Brain microvascular endothelial cell (primary cell): ENCODE measurements at places on chromosomes 11 and 22.

GRCh38 chr22:47113853-47114415 lies 351.5 kb downstream of the TBC1D22A start:
- DNase-seq, result no peak

DNA sequence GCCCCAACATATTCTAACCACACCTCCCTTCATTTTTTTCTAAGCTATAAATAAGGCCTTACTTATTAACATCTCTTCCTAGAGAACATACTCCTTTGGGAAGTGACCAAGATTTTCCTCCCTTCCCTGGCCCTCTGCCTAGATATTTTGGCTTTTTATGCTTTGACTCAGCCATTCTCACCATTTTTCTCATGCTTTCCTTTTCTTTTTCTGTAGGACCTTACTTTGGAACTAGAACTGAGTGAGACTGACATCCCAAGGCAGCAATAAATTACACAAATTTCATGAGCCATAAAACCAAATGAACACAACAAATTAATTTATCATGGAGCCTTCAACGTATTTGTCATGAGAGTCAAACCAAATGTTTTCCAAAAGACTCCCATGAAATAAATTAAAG lies 142.7 kb upstream of the CTSC start:
- peak; percentile 83 for DNase-seq

GRCh38 chr11:62921201-62921572 lies at the start of gene CHRM1:
CHRM1 (minus strand) TSS chr11:62921363; CDS start chr11:62911100, 10,263 bp downstream.
- DNase-seq, result no peak

DNA sequence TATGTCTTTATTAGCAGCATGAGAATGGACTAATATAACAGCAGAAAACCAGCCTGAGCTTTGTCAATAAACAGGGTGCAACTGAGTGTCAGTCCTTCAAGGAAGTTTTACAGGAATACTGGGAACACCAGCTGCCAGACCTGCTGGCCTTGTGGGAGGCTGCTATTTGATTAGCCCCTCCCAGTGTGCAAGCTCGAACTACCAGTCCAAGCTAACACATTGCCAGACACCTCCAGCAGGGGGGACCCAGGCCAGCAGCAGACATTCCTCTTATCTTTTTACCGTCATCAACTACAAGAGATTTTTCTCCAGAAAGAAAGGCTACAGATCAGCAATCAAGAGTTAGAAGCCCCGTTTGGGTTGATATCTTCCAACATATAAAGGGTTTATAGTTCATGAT lies 942.8 kb upstream of the TENM4 start:
- DNase-seq, result no peak

GRCh38 chr22:36356708-36357624 lies 30.8 kb downstream of the MYH9 start:
- DNase-seq, result no peak

DNA sequence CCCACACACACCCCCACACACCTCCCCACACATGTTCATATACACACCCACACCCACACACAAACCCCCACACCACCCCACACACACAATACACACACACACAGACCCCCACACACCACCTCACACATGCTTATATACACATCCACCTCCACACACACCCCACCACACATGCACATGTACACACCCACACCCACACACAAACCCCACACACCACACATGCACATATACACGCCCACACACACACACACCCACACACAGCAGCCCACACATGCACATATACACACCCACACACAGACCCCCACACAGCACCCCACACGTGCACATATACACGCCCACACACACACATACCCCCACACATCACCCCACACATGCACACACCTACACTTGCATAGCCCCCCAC lies 29.1 kb downstream of the KCNC1 start:
- no peak for DNase-seq

- DNase-seq, result peak; percentile 64
Measured at GRCh38 chr11:100709233-100709957, 22.3 kb downstream of the ARHGAP42 start.

DNA sequence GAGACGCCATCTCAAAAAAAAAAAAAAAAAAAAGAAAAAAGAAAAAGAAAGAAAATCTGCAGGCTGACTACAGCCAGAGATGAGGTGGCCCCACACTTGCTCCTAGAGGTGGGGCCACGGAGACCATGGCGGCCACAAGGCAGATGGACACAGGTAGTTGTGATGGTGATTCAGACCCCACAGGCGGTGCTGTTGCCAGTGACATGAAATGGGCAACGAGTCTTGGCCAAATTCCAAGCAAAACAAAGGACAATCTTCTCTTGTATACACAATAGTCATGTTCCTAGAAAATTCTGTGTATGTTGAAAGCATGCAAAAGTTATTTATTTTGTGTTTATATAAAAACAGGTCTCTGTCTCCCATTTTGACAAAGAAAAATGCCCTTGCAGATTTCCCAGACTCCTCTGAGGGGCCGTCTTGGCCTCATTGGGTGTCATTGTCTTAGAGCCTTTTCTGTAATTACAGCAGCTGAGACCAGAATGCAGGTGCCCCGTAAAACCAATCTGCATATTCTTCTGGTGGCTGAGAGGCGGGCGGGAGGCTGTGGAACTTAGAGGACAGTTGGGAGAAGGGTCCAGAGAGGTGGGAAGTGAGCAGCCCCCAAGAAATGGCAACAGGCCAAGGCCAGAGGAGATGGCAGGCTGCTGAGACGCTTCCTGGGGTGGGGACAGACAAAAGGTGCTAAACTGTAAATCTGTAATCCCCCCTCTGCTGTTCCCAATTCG lies 22.5 kb upstream of the DAGLA start:
- DNase-seq, result no peak

GRCh38 chr11:125211948-125212340 lies 47.4 kb downstream of the PKNOX2 start:
- no peak for DNase-seq

DNA sequence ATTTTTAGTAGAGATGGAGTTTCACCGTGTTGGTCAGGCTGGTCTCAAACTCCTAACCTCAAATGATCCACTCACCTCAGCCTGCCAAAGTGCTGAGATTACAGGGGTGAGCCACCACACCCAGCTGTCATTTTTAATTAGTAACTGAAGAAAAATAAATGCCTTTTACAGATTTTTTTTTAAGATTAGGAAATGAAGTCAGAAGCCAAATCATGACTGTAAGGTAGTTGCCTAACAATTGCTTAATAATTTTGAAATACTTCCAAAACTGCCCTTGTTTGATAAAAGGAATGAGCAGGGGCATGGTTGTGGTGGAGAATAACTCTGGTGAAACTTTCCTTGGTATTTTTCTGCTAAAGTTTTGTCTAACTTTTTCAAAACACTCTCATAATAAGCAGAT lies 98.9 kb upstream of the SLC5A12 start:
- DNase-seq, result no peak

- DNase-seq, result no peak
Measured at GRCh38 chr11:129434641-129435498, 59.2 kb downstream of the BARX2 start.

GRCh38 chr11:45361551-45361950 lies 75.4 kb upstream of the SYT13 start:
- no peak for DNase-seq

- no peak for DNase-seq
Measured at GRCh38 chr11:94049351-94049750, 28.2 kb downstream of the HEPHL1 start.

DNA sequence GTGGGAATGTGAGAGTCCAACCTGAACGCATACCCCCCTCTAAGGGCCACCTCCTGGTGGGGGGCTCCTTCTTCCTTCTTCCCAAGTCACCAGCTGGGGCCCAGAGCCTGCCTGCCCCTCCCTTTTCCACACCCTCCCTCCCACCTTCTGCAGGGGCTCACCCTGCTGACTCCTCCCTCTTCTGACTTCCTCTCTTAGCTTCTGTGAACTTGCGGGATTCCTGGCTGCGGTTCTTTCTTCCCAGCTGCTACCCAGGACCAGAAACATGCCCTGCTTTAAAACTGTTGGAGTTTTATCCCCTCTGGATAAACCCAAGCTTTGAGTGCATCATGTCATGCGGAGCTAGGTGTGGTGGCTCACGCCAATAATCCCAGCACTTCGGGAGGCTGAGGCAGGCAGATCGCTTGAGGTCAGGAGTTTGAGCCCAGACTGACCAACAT lies 10.2 kb downstream of the LRRC74B start:
- no peak for DNase-seq

GRCh38 chr22:24760708-24761306 lies 13.7 kb downstream of the PIWIL3 start:
- DNase-seq, result no peak

DNA sequence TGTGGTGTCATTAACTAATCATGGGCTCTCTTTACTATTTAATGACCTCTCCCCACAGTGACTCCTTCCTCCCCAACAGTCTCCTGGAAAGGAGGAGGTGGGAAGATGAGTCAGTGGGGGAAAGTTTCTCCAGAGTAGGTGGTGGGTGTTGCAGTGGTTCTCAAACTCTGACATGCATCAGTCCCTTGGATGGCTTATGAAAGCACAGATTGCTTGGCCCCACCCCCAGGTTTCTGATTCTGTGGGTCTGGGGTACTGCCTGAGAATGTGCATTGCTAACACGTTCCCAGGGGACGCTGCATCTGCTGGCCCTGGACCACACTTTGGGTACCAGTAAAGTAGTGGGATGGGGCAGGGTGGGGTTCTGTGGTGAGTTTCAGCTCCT lies 9.8 kb downstream of the CD82 start:
- DNase-seq, result peak; percentile 77

- DNase-seq, result no peak
Measured at GRCh38 chr11:63020671-63021291, 5.1 kb upstream of the SLC22A8 start.

DNA sequence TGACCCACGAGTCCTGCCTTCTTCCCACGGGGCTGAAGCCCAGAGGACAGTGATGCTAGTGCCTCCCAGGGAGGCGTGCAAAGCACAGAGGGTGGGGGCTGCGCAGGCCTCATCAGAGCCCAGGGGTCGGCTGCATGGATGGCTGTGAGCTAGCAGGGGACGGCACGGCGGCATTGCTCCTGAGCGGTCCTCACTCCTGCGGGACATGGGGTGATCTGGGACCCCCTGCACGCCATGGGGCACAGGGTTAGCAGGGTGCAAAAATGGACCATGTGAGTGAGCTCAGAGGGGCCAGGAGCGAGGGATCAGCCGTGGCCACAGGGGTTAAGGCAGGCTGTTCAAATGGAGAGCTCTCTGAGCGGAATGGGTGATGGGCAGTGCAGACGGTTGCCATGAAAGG lies 138.3 kb downstream of the SNX19 start:
- DNase-seq, result no peak

DNA sequence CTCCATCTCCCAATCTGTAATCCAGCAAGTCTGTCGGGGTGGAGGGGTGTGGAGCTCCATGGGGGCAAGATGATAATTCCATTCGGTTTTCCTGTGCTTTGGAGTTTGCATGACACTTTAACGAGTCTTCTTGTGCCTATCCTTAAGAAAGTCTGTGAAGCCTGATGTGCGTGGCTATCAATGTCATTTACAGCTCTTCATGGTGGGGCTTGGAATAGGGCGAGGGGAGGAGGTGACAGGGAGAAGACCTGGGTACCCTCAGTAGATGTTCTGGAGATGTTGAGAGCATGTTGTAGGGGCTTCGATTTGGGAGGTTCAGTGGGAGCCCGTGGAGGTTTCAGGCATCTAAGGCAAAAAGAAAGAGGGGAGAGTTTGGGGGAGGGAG lies 579 bp upstream of the PHLDB1 start:
- DNase-seq, result no peak

DNA sequence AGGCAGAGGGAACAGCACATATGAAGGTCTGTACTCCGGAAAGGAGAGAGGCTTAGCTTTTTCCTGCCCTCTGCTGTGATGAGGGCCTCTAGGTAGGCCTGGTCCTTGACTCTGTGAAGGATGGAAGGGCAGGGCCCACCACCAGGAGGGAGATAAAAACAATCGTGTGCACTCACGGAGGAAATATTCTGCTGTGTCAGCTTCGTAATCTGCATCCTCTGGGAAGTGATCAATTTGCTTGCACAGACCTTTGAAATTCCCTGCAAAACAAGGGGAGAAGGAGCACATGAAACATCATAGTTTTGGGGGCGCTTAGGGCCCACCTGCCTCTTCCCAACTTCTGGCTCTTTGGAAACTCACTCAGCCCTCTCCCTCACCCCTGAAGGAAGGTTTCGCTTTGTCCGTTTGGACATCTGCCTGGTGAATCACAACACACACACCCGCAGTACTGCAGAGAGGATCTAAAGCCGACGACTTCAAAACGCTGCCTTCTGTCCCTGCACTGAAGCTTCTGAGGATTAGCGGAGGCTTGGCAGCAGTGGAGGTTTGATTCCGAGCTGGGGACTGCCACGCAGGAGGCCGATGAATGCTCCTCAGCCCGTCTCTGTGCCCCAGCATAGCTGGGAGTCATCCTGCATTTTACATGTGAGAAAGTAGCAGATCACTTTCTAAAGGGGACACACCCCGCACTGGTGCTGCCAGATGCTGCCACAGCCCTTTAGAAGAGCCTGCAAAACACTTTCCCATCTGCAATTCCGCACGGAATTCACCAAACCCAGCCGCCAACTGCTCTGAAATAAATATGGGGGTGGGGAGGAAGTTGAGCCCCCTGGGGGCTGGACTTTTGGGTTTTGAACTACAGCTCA lies 58.6 kb upstream of the EIF3D start:
- peak; percentile 26 for DNase-seq

DNA sequence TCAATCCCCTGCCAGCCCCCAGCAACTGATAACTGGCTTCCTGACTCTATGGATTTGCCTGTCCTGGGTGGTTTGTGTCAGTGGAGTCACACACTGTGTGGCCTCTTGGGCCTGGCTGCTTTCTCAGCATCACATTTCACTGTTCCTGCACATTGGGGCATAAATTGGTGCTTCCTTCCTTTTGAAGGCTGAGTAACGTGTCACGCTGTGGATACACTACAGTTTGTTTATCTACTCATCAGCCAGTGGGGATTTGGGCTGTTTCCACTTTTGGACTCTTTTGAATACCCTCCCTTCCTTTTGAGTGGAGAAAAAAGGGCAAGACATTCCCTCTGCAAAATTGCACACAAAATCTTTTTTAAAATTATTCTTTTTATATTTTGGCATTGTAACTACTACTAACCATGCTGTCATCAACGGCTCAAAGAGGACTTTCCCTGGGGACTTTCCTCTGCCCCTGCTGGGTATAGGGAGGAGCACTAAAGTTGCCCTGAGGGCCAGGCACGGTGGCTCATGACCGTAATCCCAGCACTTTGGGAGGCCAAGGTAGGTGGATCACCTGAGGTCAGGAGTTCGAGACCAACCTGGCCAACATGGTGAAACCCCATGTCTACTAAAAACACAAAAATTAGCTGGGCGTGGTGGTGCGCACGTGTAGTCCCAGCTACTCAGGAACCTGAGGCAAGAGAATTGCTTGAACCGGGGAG lies 7.8 kb upstream of the CELSR1 start:
- no peak for DNase-seq

- no peak for DNase-seq
Measured at GRCh38 chr22:44627521-44628139, 74.4 kb upstream of the PRR5 start.

GRCh38 chr11:67022341-67022933 lies 497 bp upstream of the SYT12 start:
- DNase-seq, result peak; percentile 40

- DNase-seq, result no peak
Measured at GRCh38 chr11:118227865-118228785, 3.3 kb upstream of the JAML start.
